Naive thymus-derived CD4-positive, alpha-beta T cell (primary cell): ENCODE measurements at places on chromosomes 4 and X.
A peak's percentile ranks its signal among the peaks of the same experiment; 100 is the strongest.

- no peak for DNase-seq
Observed at GRCh38 chr4:145815626-145816025, 123.0 kb downstream of the ZNF827 start.

DNA sequence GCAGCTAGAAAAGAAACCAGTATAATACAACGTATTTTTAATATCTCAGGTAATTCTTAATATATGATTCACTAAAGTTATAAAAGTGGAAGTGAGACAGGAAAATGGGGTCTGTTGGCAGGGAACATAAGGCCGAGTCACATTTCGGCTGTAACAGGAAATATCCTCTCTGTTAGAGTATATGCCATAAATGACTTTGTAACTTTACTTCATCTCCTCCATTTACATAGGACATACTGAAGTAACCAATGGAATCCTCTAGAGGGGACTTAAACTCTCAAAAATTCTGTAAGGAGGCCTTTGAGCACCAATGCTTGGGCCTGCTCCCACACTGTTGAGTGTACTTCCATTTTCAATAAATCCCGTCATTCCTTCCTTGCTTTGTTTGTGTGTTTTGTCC is 71.3 kb downstream of the ANKRD17 start:
- DNase-seq = no peak

DNA sequence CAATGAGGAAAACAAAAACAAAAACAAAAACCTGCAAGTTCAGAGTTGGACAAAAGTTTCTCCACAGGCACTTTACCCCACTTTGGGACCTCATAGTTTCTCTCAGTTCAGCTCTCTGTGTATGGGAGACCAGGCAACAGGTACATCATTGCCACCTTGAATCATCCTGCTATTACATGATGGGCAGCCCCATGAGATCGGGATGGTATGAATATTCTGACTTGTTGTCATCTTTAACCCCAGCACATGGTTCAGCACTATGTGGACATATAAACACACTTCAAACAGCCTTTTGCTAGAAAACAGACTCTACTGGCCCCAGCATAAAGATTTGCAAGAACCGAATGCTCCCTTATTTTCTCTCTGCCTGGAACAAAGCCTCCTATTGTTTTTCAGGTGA is 176.9 kb upstream of the SCML1 start:
- no peak for DNase-seq

GRCh38 chr4:171031338-171031737 is 781.9 kb upstream of the GALNTL6 start:
- no peak for DNase-seq

DNA sequence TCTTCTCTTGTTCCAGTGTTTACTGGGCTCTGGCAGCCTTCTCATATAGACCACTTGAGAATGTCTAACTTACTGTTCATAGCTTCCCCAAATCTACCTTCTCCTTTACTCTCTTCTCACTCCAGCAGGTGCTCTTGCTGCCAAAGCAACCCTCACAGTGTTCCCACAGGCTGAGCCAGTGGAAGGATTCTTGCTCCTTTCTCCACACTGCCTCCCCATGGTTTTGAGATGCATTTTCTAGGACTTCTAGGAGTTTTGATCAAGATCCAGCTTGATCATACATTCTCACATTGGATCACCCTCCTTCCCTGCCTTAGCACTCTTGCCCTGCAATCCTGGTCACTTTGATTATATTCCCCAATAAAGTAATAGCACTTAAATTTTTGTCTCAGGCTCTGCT is 230.8 kb downstream of the TMEM47 start:
- DNase-seq = no peak

DNA sequence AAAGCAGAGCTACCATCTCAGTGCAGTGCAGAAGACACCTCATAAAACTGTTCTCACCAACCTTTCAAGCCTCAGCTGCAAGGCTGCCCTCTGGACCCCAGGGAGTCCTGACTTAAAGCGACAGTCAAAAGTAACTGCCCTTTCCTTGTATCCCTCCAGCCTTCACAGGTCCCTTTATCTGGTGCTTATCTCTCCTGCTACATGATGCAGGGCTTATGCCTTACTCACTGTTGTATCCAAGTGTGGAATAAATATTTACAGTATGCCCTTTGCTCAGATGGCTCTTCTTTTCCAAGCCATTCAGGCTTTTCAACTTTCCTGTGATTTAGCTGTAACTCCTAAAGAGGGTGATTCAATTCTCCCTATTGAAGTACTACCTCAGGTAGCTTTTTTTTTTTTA is 92.6 kb downstream of the KDR start:
- no peak for DNase-seq

- no peak for DNase-seq
Observed at GRCh38 chr4:77286906-77287305, 129.9 kb downstream of the CCNG2 start.

DNA sequence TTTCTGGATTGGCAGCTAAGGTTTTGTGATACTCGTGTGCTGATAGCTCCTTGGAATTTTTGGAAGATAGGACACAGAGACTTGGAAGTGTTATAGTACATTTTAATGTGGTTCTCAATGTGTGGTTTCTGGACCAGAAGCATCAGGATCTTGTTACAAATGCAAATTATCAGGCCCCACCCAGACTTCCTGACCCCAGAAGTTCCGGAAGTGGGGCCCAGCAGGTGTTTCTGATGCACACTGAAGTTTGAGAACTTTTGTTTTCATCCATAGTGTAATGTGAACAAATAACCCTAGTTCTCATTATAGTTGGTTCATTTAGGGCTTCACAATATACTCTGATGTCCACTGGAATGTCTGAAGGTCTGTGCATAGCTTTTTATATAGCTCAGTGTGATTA is 49.6 kb downstream of the LAMP2 start:
- peak; percentile 28 for DNase-seq

DNA sequence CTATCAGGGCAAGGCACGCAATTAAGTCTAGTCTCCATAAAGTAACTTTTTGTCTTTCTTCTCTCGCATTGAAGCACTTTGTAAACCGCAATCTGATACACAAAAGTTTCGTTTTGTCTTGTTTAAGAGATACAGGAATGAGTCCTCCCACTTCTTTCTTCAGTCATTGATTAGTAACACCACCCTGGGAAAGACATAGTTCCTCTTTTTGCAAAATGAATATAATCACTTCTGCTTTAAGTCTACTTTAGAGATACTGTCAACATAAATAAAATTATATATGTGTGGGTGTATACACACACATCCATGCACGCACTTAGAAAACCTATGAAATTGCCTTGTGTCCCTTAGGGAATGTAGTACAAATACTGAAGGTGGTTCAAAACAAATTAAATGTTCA is 11.7 kb downstream of the COQ2 start:
- no peak for DNase-seq

DNA sequence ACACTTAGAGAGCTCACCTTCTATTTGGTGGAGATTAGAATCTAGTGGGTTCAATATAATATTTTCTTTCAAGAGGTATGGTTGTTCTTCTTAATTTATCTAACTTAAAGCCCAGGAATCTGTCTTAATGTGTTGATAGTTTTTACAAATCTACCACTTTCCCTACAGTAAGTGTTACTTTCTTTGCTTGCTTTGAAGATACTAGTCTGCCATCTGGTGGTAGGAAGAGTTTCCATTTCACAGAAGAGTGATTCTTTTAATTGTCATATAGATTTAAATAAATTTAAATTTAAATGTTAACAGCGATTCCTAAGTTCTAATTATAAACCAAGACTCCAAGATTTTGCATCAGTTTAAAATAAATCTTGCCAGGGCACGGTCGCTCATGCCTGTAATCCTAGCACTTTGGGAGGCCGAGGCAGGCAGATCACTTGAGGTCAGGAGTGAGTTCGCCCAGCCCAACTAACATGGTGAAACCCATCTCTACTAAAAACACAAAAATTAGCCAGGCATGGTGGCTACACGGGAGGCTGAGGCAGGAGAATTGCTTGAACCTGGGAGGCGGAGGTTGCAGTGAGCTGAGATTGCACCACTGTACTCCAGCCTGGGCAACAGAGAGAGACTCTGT is 43.5 kb downstream of the NUDT9 start:
- DNase-seq = peak; percentile 34

DNA sequence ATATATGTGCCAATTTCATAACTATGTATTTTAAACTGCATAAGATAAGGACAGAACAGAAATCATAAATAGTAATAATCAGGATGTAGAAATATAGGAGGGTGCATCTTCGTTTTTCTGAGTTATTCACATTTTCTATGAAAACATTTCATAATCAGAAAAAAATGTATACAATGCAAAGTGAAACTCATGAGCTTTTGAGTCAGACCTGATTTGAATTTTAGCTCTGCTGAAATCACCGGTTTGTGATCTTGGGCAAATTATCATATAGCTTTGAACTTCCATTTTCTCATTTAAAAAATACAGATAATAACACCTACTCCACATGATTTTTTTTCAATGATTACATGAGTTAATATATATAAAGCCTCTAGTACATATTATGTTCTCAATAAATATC is 106.9 kb downstream of the KDR start:
- DNase-seq = no peak

DNA sequence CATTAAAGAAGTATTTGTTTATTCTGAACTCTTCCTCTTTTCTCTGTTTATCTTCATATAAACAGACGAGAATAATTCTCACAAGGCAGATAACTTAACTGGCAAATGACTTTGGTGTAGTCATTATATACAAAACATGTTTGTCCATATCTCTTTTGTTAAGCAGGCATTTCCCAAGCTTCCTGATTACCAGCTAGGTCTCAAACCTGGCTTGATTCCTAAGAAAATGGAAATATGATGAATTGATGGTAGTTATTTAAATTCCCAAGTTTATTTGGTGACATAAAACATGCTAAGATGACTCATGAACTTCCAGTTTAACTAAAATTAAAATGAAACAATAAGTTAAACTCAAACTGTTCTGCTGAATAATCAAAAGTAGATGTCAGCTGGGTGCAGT is 96.8 kb downstream of the ARSJ start:
- DNase-seq = no peak

DNA sequence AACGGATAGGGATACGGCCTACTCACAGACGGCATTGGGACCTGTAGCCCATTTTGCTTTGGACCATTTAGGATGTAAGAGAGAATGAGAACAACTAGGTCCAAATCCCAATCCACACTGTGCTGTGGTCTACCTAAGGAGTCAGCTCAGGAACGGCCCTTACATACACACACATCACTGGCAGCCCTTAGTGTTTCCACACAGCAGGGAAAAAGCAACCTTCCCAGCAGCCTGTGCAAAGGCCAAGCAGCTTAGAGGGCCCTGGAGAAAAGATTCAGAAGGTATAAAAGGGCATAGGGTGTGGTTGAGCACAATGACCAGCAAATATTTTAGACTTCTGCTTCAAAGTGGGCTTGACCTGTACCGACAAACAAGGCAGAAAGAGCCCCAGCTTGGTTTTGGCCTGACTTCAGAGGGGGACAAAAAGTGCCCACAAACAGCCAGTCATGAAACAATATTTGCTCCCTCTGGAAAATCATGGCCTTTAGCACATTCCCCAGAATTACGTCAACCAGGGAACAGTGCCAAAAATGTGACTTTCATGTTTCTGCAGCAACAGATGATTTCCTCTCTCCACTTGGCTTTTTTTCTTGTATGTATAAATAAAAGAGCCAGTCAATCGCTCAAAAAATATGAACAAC is 359.5 kb upstream of the FGF16 start:
- no peak for DNase-seq

DNA sequence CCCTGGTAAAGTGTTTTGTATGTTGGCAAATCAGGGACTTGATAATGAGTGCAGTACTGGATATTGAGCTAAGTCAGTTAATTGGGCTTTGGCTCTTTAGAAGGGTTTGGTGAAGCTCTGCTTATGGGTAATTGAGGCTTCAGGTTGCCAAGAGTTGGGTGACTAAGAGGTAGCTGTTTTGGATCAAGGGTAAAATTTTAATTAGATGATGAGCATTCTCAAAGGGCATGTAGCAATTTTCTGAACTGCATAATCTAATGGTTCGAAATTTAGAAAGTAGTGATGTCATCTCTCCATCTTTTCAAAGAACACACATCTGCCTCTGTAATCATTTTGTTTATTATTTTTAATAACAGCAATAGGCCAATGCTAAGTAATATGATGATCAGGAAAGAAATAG is 5.5 kb upstream of the TRIM2 start:
- DNase-seq = no peak

DNA sequence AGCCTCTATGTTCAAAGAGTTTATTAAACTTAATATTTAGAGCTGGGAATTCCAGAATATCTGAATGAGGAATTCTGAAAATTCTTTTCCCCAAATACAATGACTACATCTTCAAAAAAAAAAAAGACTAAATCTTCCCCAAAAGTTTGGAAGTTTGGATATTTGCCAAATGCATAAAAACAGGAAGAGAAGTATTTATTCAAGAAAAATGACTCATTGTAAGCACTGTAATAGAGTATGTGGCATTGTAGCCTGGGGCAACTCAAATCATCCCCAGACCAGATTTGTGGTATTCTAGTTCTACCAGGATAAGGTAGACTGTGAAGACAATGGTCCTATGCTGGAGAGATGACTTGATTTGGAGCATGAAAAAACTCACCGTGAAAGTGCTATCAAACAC is 78.5 kb upstream of the PDHA2 start:
- DNase-seq = no peak

- DNase-seq = peak; percentile 84
Observed at GRCh38 chr4:113761620-113762185, at the start of gene CAMK2D. TSS of gene CAMK2D (minus strand) at chr4:113761738. CDS start at chr4:113761068, 670 bp downstream.
